Bronchial epithelial cell (primary cell): ENCODE measurements at places on chromosomes 1 and 21.

DNA sequence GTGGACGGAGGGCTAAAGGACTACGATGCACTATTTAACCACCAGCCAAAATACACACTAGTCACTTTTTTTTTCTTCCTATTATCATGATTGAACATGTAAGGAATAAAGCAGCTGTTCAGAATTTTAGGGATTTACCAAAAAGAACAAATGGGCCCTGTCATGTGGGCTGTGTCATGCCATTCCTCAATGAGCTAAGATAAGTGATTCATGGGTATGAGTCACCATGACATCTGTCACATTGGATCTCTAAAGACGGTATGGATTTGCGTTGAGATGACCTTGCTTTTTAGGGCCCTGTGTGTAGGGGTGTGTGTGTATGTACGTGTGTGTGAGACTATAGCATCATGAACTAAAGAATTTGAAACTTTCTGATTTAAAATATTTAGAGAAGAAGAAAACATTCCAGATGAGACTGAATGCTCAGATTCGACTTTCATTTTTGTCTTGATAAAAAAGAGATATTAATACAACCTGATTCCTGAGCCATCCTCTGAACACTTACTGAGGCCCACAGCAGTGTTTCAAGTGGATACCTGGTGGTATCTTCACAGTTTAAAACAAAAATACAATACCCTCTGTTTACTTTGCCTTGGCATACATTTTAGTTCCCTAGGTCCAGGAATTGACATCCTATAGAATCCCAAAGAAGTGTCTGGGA, 246.1 kb upstream of the DUSP10 start:
- DNase-seq, result peak; percentile 96

DNA sequence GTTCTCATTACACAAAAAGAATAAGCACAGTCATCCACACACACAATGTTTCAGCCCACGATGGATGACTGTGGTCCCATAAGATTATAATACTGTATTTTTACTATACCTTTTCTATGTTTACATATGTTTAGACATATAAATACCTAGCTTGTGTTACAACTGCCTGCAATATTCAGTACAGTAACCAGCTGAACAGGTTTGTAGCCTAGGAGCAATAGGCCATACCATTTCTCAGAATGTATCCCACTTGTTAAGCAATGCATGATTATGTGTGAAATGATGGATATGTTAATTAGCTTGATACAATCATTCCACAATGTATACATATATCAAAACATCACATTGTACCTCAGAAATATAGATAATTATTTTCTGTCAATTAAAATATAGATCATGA, 33.2 kb upstream of the SAMD13 start:
- DNase-seq, result peak; percentile 48

GRCh38 chr1:71780681-71781080, 501.7 kb downstream of the NEGR1 start:
- no peak for DNase-seq

- DNase-seq, result no peak
Observed at GRCh38 chr1:162982364-162982763, 86.8 kb upstream of the RGS4 start.

DNA sequence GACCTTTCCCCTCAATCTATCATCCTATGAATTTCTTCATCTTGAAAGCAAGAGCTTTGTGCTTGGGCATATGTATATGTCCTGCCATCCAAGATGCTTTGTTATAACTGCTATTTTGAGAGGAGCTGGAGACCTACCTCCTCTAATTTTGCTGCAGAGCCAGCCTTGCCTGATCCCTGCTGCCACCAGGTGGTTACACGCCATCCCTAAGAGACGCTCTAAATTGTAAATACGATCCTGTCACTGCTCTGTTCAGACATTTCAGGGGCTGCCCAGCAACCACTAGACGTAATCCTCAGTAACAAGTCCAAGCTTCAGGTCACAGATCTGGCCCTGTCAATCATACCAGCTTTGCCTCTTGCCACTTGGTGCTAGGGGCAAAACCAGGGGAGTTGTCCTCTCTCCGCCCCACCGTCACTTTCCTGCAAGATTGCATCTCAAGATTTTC, 32.9 kb downstream of the GPA33 start:
- DNase-seq, result peak; percentile 41

DNA sequence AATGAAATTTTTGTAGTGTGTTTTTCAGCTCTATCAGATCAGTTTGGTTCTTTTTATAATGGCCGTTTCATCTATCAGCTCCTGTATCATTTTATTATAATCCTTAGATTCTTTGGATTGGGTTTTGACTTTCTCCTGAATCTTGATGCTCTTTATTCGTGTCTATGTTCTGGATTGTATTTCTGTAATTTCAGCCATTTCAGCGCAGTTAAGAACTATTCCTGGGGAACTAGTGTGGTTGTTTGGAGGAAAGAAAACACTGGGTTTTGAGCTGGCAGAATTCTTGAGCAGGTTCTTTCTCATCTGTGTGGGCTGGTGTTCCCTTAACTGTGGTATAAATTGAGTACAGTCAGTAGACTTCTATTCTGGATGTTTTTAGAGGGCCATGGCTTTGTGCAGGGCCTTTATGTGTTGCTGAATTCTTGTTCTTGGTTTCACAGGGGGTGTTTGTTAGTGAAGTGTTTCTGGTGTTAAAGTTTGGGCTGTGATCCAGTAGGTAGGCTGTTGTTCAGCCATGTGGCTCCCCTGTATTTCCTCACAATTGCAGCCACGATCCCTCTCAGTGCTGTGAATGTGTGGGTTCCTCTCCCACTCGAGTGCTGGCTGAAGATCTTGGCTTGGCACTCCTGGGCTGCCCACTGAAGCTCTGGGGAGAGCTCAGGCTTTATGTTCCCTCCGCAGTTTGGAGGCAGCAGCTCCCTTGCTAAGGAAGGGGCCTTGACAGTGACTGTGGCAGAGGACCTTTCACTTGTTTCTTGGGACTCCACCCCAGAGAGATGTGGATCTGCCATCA, 56.0 kb upstream of the CCDC190 start:
- no peak for DNase-seq

DNA sequence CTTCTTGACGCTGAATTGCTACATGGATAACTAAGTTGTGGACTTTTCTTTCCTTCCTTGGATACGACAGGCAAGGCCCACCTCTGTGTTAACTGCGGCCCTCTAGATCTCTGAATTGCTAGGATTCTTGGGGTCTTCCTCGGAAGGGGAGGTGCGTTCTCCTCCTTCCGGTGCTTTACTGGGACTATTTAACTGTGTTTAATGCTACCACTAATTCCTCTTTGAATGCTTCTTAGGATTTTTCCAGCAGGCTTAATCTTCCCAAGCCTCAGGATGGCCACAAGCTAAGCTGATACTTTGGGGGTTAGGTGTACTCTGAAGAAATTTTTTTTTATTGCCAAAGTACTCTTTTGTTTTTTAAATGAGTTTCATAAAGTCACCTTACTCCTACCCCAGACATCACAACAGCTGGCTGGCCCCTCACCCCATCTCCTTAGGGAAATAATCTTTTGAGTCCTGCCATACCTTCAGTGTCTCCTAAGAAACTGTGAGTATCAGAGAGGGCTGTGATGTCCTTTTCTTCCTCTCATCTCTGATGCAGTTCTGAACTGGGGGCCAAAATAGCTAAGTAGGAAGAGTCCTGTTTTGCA, 21.4 kb downstream of the KIRREL1 start:
- no peak for DNase-seq

DNA sequence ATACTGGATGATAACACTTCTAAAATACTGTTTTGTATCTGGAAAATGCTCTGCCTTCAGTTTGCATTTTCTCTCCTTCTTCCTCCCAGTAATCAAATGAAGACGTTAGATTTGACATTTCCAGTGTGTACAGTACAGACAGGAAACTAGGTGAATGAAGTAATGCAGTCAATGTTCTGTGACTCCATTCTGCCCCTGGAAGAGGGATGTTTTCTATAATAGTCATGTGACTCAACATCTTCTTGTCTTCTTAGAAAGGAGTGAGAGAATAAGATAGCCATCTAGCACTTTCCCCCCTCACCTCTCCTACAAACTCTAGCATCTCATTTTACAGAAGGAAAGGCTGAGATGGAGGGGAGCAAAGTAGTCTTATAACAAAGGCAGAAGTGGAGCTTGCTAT, 77.6 kb downstream of the DDR2 start:
- DNase-seq, result peak; percentile 24

- DNase-seq, result no peak
Observed at GRCh38 chr1:231286603-231287002, 45.6 kb downstream of the GNPAT start.

DNA sequence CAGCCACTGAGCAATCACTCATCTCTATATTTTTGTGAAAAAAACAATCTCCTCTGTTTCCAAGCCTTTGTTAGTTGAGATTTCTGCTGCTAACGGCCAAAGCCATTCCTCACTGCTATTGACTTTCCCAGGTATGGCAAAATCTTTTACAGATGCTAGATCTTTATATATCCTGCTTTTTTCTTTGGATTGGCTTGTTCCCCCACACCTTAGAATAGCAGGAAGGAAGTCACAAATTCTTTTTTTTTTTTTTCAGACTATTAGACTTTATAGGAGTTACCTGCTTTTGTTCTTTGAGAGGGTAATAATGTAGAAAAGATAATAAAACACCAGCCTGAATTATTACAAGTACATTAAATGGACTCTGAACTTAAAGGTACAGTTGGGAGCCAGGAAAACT, 24.2 kb downstream of the SYF2 start:
- DNase-seq, result no peak

- DNase-seq, result no peak
Observed at GRCh38 chr1:73197972-73198371, 915.6 kb upstream of the NEGR1 start.

GRCh38 chr1:230163205-230163604, 96.2 kb downstream of the GALNT2 start:
- DNase-seq, result peak; percentile 8

- no peak for DNase-seq
Observed at GRCh38 chr1:209627027-209627731, 25.0 kb downstream of the LAMB3 start.

DNA sequence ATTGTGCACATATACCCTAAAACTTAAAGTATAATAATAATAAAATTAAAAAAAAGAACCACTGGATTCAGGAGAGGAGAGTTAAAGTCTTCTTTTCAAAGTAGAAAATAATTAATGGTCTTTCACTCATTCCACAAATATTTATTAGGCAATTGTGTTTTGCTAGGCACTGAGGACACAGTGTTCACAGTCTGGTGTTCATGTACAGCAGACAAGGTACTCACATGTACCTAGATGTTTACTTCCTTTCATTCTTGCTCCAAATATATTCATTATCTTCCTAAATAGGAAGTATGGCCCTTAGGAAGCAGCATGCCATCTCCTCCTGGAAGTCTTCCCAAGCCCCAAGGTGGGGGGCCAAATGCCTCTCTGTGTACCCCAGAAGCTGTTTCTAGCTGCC, 265.0 kb downstream of the NPHP4 start:
- DNase-seq, result no peak

DNA sequence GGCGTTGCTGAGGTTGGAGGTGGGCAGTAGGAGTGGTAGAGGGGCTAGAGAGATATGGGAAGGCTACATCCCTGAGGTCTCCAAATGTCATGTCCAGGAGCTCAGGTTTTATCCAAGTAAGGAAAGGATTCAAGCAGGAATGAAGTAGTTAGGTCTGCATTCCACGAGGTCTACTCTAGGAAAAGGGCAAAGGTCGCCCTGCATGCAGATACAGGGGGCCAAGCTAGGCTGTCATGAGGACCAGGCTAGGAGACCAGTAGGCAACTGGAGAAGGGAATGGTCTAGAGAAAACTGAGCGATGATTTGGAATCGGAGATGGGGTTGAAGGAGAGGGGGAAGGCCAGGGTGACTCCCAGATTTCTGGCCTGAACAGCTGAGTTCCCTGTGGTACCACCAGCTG, 48.7 kb downstream of the IRF2BP2 start:
- no peak for DNase-seq

DNA sequence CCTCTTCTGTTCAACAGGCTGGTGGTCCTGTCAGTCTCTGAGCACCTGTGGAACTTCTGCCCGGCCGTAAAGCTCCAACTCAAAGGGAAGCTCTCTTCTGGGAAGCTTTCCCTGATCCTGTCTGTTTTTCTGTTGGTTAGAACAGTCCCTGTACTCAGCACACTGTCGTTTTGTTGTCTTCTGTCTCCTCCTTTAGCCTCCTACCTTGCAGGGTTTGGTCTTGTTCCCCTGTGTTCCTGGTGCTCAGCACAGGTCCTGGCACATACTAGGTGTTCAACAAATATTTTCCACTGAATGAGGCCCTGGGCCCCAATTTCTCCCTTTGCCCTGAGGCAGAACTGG, 328 bp upstream of the KDF1 start:
- no peak for DNase-seq

GRCh38 chr1:185139246-185139645, 17.5 kb downstream of the TRMT1L start:
- DNase-seq, result no peak

GRCh38 chr21:46050668-46051378, 47.1 kb upstream of the COL6A2 start:
- DNase-seq, result no peak

GRCh38 chr1:238664139-238664538, 722.2 kb upstream of the CHRM3 start:
- no peak for DNase-seq
